MG63 (cell line): ENCODE measurements at places on chromosomes 16 and 17.

GRCh38 chr16:50653633-50654519 is 27.2 kb downstream of the SNX20 start:
- no peak for DNase-seq

GRCh38 chr17:965311-965989 is 14.1 kb downstream of the NXN start:
- DNase-seq: no peak

- no peak for DNase-seq
These were observed 6.0 kb downstream of the CAPNS2 start for GRCh38 chr16:55572439-55572838.

DNA sequence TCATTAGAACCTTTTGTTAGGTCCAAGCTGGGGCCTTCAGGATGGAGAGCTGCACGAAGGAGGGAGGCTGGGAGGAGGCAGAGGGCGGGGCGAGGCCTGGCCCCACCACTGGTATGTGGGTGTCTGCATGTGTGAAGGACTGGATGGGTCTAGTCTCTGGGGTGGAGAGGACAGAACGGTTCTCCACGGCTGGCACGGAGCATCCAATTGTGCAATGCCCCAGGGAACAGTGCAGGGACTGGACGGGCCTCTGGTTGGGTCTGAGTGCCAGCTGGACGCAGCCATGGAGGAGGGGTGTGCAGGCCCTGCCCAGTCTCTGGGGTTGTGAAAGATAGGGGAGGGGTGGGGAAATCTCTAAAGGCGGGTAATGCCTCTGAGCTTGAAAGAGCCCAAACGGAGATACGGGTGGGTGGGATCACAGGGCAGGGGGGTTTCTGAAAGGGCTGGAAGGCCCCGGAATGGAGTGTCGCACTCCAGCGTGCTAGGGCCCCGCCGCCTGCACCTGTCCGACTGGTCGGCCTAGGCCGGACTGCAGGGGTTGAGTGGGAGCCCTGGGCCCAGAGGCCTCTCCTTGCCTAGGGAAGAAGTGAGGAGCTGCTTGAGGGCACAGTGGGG is 1.6 kb downstream of the PPL start:
- DNase-seq: peak; percentile 76

DNA sequence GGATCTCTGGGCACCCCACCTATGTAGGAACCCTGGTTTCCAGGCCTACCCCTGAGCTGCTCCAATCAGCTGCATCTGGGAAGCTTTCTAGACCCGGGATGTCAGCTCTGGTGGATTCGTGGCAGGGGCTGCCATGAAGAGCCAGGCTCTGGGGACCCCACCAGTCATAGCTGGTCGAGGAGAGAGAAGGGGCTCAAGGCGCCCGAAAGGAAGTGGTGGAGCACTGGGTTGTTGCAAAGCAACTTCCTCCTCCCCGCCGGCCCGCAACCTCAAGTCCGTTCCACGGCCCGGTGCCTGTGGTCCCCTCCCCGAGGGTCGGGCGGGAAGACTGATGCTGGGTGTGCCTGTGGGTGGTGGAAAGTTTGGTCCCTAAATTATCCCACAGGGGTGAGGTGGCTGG is 10.2 kb downstream of the TBKBP1 start:
- no peak for DNase-seq

GRCh38 chr16:57510016-57510871 is 24.0 kb upstream of the DOK4 start:
- no peak for DNase-seq

- no peak for DNase-seq
These were observed 4.8 kb upstream of the GAA start for GRCh38 chr17:80096561-80097021.

- DNase-seq: peak; percentile 67
These were observed 1.3 kb downstream of the HOXB9 start for GRCh38 chr17:48624544-48625494.

DNA sequence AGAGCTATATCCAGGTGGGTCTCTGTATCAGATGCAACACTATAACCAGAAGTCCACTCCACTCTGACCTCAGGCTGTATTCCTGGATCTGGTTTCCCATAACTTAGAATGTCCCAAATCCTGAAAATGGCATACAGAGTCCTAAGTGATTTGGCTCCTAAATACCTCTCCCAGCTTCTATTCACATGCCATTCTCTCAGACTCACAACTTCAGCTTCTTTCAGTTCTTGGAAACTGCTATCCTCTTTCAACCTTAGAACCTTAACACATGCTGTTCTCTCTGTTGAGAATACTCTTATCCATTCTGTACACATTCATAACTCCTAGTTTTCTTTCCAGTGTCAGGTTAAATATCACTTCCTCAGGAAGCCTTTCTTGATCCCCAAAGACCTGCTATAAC is 132.0 kb downstream of the BRIP1 start:
- no peak for DNase-seq
